ENCODE measurements at places on chromosomes 12 and 14.

- DNase-seq: no peak
Observed at GRCh38 chr14:102120888-102121287, 18.8 kb upstream of the WDR20 start.

- no peak for DNase-seq
Observed at GRCh38 chr12:57875753-57876547, 29.4 kb upstream of the CTDSP2 start.

- DNase-seq: no peak
Observed at GRCh38 chr12:75685617-75686225, 174.3 kb upstream of the KRR1 start.

GRCh38 chr14:81474148-81474492 is 59.5 kb downstream of the SEL1L start:
- no peak for DNase-seq

- DNase-seq: no peak
Observed at GRCh38 chr12:25197608-25198007, 2.6 kb downstream of the ETFRF1 start.

- DNase-seq: no peak
Observed at GRCh38 chr12:106358396-106359241, 1.1 kb downstream of the POLR3B start.

- DNase-seq: no peak
Observed at GRCh38 chr12:78120866-78121560, 290.3 kb downstream of the NAV3 start.

DNA sequence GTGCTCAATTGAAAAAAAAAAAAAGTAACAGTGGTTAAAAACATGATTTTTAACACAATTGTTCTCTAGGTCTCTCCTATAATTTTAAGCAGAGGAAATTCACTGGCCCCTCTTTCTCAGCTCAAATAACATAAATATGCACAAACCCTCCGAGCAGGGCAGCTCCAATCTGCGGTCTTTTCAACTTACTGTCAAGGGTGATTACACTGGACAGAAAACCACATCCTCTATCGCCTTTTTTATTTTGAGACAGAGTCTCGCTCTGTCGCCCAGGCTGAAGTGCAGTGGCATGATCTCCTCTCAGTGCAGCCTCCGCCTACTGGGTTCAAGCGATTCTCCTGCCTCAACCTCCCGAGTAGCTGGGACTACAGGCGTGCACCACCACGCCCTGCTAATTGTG is 16.5 kb upstream of the GABARAPL1 start:
- DNase-seq: no peak

DNA sequence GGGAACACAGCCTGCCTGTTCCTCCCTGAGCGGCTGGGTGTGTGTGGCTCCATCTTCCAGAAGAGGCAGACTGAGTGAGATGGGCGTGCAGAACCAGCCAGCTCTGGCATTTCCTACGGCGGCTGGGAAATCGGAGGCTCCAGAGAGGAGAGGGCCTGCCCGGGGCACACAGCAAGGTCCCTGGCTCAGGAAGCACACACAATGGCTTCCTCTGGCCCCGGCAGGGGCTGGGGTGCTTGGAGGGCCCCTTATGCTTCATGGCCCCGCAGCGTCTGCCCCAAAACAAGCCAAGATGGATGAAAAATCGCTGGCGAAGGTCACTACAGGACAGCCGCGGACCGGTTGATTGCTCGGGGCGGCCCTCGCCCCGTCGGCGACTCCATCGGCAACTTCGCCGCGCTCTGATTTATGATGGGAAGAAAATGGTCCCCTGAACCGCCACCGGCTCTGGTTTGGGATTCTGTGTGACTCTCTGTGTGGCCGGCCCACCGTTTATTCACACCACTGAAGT is 191.5 kb upstream of the C14orf180 start:
- no peak for DNase-seq

- DNase-seq: no peak
Observed at GRCh38 chr12:56304872-56305590, 4.9 kb upstream of the CS start.

DNA sequence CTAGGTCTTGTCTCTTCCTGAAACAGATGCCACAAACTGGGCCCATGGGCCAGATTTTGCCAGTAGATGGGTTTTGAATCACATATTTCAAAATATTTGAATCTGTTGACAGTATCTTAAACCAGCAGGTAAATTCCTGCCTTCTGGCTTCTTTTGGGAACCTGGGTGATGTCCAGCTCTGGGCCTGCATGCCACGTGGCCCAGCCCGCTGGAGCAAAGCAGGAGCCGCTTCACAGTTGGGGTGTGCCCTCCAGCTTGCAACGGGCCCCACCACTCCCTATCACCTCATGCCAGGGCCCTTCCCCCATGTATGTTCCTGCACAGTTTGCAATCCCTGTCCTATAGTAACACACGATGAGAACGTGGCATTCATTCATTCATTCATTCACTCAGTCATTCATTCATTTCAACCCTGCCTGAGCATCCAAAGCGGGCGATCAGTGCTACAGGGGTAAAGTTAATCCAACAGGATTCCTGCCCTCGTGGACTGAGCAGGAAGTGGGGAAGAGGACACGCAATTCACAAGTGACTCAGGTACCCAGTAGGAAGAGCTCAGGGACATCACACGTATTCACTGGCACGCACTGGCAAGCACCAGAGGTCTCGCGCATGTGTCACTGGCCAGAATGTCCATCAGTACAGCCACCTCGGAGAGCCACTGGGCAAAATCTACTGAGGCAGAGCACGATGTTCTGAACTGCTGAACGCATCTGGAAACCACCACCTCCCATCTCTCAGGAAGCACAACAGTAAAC is 27.8 kb downstream of the SCARB1 start:
- DNase-seq: no peak

DNA sequence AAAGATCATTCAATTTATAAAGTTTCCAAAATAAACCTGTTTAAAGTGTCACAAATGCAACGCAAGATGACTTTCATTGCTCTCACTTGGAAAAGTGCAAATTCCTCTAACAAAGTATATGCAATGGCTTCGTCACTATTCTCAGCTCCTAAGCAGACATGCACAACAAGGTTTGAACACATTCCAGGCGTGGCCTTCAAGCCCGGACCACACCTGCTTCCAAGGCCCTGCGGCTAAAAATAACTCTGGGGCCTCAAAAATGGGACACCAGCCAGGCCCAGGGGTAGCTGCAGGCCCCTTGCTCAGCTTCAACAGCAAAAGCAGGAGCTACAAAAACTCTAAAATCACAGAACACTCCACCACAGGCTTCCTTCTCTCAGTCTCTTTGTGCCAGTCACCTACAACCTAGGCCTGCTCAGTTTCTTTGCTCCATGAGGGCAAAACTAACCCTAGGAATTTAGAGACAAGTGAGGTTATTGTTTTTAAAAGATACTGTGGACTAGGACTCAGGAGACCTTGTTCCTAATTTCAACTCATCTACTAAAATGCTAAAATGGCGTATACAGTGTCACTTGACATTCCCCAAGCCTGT is 29.3 kb downstream of the DUSP16 start:
- DNase-seq: no peak

DNA sequence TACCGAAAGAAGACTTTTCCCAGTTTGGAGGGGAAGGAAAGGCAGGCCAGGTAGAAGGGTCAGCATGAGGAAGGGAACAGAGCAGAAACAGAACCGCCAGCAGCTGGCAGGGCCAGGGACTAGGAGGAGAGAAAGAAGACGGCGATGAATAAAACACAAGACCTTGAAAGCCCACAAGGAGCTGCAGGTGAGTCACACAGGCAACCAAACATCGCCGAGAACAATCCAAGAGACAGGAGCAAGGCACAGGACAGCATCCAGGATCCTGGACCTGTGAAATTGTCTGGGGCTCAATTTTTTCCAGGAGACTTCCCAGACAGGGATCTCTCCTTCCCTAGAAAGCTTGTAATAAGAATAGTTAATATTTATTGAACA is 47.3 kb downstream of the NUAK1 start:
- DNase-seq: no peak

DNA sequence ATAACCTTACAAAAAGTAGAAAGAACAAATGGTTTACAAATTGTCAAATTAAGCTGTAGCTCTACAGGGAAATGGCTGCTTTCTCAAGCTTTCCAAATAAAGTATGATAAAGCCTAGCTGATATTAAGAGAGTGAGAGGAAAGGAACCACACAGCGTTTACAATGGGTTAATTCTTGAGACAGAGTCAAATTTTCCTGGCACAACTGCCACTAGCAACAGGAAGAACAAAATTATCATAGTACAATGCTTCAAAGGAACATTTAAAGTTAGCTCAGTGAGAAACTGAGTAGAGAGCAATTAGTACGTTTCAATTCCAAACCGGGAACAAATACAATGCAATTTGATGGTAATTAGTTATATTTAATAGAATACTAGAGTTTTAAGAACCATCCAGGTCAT is 116.0 kb downstream of the PPP1R12A start:
- no peak for DNase-seq

DNA sequence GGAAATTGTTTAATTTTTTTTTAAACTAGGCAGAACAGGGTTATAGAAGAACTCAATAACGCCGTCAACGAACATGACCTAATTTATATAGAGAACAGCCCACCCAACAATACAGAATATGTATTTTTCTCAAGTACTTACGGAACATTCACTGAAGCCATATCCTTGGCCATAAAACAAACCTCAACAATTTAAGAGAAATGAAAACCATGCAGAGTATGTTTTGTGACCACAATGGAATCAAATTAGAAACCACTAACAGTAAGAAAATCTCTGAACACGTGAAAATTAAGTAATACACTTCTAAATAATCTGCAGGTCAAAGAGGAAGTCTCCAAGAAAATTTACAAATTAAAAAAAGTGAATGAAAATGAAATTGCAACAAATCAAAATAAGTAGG is 9.4 kb downstream of the SART3 start:
- no peak for DNase-seq

- DNase-seq: no peak
Observed at GRCh38 chr14:23215421-23215820, 22.3 kb upstream of the RNF212B start.

GRCh38 chr12:4626543-4626942 is 22.3 kb downstream of the AKAP3 start:
- no peak for DNase-seq

DNA sequence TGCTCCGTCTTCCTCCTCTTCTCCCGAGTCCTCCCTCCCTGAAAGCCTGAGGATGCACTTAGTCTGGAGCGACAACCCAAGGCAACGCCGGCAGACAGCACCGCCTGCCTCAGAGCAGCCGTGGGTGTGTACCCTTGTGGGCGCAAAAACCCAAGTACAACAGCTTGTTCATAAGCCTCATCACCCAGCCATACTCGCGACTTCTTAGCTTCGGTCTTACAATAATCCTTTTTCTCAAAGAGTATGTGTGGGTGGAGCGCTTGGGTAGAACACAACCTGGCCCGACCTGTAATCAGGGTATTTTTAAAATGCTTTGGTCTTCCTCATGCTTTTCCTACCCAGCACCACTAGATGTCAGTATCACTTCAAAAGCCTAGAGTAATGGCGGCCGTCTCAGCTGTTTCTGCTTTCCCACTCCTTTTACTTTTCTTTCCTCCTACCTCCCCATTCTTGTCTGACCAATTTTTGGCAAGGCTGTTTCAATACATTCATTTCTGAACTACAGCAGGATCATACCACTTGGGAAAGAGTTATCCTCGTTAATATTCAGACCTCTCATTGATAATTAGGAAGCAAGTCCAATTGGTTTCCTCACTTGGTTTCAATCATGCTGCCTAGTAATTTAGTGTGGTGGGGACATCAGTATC is 198.9 kb downstream of the EPS8 start:
- DNase-seq: peak; percentile 54

- DNase-seq: no peak
Observed at GRCh38 chr12:27180906-27181505, 63.1 kb upstream of the STK38L start.

- no peak for DNase-seq
Observed at GRCh38 chr14:50036211-50036610, 80.2 kb downstream of the VCPKMT start.

DNA sequence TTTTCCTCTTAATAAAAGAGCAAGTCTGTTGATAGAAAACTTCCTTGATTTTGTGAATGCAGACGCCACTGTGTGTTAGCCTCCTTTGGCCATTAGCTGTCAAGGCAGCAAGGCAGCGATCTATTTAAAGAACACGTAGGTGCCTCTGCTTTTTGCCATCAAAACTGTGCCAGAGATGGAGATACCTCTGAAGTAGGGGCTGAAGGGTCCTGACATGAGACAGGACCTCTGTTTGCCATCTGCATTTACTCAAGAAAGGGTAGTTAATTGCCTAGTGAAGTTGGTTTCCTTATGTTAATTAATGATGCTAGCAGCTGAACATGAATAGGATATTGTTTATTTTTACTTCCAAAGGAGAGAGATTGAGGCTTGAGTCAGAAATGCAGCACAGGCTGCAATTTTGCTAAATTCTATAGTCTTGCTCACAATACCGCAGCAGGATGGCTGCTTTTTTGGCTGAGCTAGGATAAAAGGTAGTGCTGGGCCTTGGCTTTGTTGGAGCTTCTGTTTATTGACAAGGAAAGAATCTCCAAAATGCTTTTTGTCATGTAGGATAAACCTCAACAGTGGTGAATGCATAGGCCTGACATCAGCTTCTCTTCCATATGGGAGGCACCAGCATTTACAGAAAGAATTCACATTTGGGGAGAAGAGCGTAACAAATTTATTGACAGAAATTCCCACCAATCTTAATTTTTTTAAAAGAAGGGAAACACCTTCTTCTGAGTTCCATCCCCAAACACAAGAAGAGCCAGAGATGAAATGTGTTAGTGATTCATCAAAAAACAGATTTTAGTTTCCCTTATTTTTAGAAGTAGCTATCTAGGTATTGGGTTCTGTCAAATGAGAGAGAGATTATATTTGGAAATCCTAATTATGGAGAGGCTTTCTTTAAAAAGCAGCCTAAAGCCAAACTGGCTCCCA is 13.9 kb upstream of the RPH3A start:
- DNase-seq: no peak

GRCh38 chr14:75252254-75252837 is 26.3 kb upstream of the FOS start:
- DNase-seq: no peak

All from naive thymus-derived CD8-positive, alpha-beta T cell (primary cell).